ENCODE measurements at places on chromosomes 13 and 19. TPM values are rescaled to one million over a fixed set of nuclear protein-coding genes. Genes with fewer than 3 reads are reported as not detected.

Gene FAM83E
- not detected for total RNA-seq

Gene ZNF177
- total RNA-seq, result 5.5 TPM

Gene MTUS2
- 0.71 TPM for total RNA-seq

Gene LGALS4
- total RNA-seq, result 7.8 TPM

Gene C1QTNF9B
- not detected for total RNA-seq

Gene TPTE2
- total RNA-seq, result not detected

Gene TMEM205
- total RNA-seq, result 291 TPM

Gene NCAN
- not detected for total RNA-seq

Gene KLK6
- total RNA-seq, result not detected

Gene FBXO46
- total RNA-seq, result 9.0 TPM

Gene CTXN1
- total RNA-seq, result 45.3 TPM

Gene RTBDN
- total RNA-seq, result 1.8 TPM

Gene KLK10
- not detected for total RNA-seq

Gene DIAPH3
- not detected for total RNA-seq

Gene STARD13
- total RNA-seq, result 81.3 TPM

Gene ZIK1
- total RNA-seq, result 4.8 TPM

Gene IL11
- 0.81 TPM for total RNA-seq

Gene SOX21
- total RNA-seq, result not detected

Gene ARHGAP33
- 11.9 TPM for total RNA-seq

Gene OR7D4
- not detected for total RNA-seq

Gene LAIR2
- not detected for total RNA-seq

Gene SIGLEC12
- total RNA-seq, result not detected

Gene DHDH
- total RNA-seq, result not detected

Gene ADAMTSL5
- 2.6 TPM for total RNA-seq

Gene PTH2
- total RNA-seq, result not detected

Gene ZNF677
- 17.1 TPM for total RNA-seq

Gene KLHL1
- not detected for total RNA-seq

Gene ATP13A1
- 55.5 TPM for total RNA-seq

Gene VSIG10L
- total RNA-seq, result 2.1 TPM

Gene PABPC3
- total RNA-seq, result not detected

Gene OR7D2
- total RNA-seq, result not detected

Gene IZUMO4
- 5.0 TPM for total RNA-seq

Gene CASP14
- not detected for total RNA-seq

Gene SLC10A2
- total RNA-seq, result not detected

Gene CGB3
- not detected for total RNA-seq

Data from sigmoid colon (tissue), 7 donors.